ENCODE measurements at places on chromosomes 7 and 10.

- DNase-seq = no peak
Measured at GRCh38 chr10:34814913-34815184, 247 bp downstream of the PARD3 start.

- DNase-seq = no peak
Measured at GRCh38 chr7:89837515-89837914, 316.8 kb upstream of the STEAP1 start.

DNA sequence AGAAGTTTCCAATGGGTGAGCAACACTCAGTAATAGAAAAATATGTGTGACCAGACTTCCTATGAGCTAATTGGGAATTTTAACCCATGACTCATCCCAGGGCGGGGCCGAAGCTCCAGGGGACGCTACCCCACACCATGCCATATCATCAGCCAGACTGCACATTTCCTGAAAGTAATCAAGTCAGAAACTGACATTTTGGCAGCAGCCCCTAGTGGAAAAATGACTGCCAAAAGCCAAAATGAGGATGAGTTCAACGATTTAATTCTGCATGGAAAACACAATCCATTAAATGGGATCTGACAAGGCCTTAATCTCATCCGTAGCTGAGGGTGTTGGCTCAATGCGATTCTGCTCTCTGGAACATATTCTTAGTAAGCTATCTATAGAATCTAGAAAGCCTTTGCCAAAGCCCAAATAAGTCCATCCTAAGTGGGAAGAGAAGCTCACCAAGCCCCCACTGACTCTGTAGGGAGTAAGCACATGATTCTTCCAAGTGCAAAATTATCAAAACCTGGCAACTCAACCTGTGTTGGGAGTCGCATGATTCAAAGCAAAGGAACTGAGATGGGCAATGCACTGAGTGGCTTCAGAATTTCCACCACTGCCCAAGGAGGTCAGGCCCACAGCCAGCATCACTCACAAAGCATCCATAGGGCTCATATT is 93.1 kb upstream of the PDE1C start:
- DNase-seq = no peak

DNA sequence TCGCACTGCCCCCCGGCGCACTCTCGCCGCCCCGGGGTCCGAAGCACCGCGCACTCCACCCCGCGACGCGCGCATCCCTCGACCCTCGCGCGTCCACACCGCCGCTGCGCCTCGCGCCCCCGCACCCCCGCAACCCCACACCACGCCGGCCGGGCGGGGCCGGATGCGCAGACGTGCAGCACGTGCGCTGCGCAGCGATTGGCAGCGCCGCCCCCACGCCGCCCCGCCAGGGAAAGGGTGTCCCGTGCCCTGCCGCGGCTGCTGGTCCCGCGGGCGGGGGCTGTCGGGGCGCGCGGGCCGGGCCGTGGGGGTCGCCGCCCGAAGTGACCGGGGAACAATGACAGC is 53.7 kb upstream of the KDM7A start:
- peak; percentile 64 for DNase-seq

GRCh38 chr10:4669585-4669984 is 156.4 kb upstream of the AKR1E2 start:
- no peak for DNase-seq

GRCh38 chr10:112716924-112717413 is 233.1 kb upstream of the TCF7L2 start:
- no peak for DNase-seq

DNA sequence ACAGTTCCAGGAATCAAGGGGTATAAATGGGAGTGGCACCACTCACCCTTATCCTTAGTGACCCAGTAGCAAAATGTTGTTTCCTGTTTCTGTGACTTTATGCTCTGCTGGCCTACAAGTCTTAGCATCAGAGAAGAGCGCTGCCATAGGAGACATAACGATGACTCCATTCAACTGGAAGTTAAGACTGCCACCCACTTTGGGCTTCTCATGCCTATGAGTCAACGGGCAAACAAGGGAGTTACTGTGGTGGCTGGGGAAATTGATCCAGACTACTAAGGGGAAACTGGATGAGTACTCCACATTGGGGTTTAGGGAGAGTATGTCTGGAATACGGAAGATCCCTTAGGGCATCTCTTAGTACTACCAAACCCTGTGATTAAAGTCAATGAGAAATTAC is 40.6 kb upstream of the PIK3CG start:
- no peak for DNase-seq

DNA sequence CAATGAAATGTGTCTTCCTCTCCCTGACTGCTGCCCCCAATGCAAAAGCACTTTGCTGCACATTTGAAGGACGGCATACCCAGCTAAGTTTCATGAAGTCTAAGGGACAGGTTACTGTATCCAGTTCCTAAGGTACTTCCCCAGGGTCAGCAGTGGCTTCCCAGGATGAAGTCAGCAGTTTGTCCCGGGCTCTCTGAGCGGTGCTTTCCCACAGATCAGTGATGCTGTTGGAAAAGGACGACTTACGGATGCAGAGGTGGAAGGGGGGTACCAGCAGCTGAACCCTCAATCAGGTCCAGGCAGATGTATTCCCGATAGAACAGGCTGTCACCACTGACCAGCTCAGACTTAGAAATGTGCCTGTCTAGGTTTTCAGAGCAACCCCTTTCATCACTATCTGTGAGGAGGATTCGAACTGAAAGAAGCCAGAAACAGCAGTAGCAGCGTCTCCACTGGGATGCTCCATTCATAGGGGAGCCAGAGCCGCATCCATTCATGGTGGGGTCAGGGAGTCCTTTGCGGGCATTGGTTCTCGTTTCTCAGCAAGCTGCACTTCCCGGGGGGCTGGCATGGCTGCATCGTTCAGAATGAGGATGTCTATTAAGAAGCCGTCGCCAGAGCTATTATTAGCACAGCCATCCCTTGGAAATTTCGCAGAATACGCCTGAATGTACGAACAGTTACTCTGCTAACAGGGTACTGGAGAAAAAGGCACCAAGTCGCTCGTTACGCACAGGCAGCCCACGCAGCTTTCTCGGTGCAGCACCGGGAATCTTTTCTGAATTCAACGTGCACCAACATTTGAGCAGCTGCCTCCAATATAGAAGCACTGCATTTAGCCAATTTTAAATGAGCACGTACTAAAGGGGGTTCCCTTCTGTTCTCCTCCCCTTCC is 303.7 kb downstream of the PRPF18 start:
- no peak for DNase-seq

All from stimulated activated CD4-positive, alpha-beta T cell treated with anti-CD3 and anti-CD28 coated beads, Interleukin-12 subunit alpha, Interleukin-12 subunit beta, amount 100 ng/mL, for 48 hours (primary cell).